ENCODE measurements at places on chromosomes 1 and 21. TPM values are rescaled to one million over a fixed set of nuclear protein-coding genes. Genes with fewer than 3 reads are reported as not detected.
A peak's percentile ranks its signal among the peaks of the same experiment; 100 is the strongest.

DNA sequence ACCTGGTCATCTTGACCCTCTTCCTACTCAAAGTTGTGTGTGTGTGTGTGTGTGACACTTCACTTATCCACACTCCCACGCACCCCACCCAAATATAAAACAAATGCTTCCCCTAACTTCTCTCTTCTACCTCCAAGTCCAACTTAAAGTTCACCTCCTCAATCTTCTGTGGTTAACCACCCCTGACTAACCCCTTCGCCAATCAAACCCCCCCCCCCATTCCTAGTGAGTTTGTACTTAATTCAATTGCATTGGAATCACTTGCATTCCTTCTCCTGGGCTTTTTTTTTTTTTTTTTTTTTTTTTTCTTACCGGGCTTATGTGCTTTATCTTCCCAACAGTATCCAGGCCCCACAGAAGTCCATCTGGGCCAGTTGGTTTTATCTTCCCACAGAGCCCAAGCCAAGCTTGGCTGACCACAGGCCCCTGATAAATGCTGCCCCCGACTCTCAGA lies 78.4 kb downstream of the CD58 start:
- DNase-seq: peak; percentile 76

Gene DAB1
- total RNA-seq: not detected

DNA sequence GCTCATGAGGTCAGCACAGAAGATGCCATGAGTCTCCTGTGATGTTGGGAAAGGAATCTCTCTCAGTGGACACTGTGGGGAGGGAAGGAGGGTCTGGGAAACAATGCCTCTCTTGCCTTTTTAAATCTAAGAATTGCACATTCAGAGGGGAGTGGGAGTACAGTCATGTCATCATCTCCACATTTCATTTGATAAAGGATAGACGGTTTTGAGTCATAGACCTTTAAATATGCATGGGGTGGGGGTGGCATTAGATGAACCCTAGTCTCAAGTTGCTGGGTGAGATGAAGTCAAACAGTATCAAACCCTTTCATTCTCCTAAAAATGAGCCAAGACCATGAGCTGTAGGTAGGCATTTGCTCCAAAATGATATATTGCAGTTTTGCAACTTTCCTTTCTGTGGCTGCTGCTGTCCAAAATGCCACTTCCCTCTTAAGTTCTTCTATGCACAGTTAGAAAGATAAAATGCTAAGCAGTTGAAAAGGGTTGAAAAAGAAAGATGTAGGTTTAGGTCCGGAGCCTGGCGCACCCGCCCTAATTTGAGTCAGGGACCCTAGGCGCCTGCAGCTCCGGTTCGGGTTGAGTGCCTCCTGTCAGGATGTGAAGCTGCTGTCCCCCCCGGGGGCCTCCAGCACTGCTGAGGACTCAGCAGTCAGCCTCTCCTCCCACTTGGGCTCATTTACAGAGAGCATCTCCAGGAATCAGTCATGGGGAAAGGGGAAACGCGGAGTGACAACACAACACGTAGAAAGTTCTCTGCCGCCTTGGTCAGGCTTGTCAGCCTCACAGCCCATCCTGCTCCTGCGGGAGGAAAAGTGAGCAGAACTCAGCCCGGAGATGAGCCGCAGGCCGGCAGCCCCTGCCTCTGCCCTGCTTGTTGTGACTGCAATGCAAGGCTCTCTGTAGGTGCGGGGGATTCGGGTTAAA lies 479.3 kb upstream of the RUNX1 start:
- peak; percentile 24 for DNase-seq

Gene C21orf58
- 29.1 TPM for total RNA-seq

DNA sequence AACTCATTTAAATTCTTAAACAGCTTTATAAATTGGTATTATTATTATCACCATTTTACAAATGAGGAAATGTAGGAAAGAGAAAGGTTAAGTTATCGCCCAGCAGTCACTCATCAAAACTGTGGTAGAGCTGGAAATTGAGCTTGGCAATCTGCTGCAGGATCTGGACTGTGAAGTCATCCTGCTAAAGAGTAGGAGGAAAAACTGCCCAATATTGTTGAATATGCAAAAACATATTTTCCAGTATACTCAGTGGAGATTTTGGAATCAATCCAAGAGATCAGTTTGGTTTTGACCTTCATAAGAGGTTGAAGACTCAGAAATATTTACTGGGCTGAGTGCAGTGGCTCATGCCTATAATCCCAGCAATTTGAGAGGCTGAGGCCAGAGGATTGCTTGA lies 16.9 kb upstream of the RC3H1 start:
- DNase-seq: no peak

DNA sequence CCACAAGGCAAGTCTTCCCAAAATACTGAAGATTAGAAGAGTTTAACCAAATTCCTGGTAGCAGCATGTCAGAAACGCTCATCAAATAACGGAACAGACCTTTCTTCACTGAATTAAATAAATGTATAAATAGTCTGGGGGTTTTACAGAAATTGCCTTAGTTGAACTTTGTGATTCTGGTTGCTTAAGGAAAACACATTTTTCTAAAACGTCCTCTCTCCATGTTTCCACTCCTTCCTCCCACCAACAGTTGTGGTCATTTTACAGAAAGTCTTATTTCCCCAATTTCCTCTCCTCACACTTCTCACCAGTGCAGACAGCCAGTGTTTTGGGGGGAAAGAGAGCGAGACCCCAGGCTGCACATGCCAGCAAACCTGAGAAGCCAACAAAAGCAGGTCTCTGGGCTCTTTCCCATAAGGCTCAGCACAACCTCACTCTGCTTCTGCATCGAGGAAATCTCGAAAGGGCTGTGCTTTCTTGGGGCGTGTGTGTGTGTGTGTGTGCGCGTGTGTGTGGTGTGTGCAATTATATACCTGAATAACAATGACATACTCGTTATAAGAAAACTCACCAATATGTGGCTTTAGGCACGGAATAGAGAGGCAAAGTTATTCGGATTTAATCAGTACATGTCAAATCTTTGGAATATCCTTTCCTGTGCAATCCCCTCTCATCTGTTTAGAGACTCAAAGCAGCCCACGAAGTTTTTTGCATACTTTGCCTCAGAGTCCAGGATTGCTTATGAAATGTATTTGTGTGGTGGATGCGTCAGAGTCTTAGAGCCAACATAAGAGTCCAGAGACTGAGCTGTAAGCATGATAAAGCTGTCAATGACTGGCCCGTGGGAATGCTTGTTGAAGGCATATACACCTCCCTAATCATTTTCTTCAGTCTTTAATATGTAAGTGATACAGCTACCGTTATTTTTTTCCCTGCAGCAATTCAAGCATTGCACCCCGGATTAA lies 2.0 kb downstream of the KCNJ15 start:
- no peak for DNase-seq

- DNase-seq: no peak
These were observed 41.7 kb downstream of the PSMG1 start for GRCh38 chr21:39141502-39141901.

DNA sequence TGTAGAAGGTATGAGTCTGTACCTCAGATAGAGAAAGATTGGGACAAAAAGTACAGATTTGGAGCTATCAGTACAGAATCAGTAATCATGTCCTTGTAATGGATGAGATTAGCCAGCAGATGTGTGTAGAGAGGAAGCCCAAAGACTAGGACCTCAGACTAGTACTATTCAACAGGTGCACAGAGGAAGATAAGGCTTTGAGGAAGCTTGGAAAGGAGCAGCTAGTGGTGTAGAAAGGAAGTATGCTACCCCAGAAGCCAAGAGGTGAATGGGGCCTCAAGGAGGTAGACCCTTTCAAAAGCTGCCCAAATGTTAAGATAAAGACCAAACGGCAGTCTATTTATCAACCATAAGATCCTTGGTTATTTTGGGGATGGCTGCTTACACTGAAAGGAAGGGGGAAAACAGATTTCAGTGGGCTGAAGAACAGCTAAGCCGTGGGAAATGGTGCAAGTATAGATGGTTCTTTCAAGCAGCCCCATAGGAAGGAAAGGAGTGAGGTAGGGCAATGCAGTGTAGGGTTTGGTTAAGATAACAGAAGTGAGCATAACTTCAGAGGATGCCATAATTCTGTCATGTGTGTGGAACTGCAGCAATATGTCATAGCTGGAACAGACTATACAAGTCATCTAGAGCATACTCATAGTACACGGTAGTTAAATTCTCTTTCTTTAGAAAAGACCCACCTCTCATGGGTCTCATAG lies 221.7 kb downstream of the HHIPL2 start:
- DNase-seq: no peak

DNA sequence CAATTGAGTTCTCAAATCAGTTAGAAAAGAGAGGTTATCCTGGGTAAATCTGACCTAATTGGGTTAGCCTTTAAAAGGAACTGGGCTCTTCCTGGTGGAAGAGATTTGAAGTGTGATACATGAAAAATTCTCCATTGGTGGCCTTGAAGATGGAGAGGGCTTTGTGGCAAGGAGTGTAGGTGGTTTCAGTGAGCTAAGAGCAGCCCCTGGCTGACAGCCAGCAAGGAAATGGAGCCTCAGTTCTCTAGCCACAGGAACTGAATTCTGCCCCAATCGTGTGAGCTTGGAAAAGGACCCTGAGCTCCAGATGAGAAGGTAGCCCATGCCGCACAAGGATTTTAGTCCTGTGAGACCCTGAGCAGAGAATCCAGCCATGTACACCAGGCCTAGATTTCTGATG lies 12.7 kb upstream of the HYI start:
- no peak for DNase-seq

Gene CASQ1
- not detected for total RNA-seq

Gene SPRR3
- not detected for total RNA-seq

- DNase-seq: no peak
These were observed 127.0 kb downstream of the NME7 start for GRCh38 chr1:169240449-169241232.

DNA sequence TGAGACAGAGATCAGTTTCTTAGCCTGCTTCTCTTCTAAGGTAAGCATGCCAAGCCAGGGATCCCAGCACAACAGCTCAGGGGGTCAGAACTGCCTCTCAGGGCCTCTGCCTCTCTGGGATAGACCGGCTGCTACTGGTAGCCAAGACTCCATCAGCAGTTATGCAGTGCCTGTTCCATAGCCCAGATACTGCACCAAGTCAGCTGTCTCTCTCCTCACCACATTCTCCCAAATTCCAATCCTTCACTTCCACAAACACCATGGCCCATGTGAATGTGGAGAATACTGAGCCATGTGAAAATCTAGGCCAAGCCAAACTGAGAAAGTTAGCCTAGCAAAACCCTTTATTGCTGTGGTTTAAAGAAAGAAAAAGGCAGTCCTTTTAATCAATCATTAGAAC lies 37.5 kb downstream of the CDC42BPA start:
- DNase-seq: no peak

DNA sequence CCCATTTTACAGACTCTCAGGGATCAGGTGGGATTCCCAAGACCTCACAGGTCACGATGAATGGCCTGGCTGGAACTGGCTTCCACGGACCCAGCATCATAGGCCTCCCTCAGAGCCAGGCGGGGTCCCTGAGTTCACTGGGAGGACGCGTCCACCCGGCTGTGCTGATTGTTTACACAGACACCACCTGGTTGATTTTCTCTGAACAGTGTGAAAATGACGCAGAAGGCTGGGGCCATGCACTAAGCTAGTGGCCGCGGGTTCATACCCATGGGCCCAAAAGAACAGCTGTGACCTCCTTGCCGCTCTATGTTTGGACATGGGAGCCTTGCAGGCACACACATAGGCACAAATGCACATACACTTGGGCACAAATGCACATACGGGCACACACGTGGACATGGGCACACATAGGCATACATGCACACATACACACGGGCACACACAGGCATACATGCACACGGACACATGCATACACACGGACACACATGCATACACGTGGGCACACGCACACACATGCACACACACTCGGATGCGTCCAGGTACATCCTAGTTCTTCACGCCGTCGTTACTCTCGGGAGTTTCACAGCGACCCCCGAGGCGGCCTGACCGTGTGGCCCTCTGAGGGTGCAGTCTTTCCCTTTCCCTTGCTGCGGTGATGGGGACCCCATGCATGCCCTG lies 23.2 kb downstream of the CSTB start:
- no peak for DNase-seq

- peak; percentile 40 for DNase-seq
These were observed 169.9 kb downstream of the LRRC7 start for GRCh38 chr1:69737527-69738185.

Gene CD1B
- total RNA-seq: not detected

Gene GJA9
- not detected for total RNA-seq

GRCh38 chr21:43188181-43188580 lies 19.4 kb downstream of the CRYAA start:
- DNase-seq: no peak

DNA sequence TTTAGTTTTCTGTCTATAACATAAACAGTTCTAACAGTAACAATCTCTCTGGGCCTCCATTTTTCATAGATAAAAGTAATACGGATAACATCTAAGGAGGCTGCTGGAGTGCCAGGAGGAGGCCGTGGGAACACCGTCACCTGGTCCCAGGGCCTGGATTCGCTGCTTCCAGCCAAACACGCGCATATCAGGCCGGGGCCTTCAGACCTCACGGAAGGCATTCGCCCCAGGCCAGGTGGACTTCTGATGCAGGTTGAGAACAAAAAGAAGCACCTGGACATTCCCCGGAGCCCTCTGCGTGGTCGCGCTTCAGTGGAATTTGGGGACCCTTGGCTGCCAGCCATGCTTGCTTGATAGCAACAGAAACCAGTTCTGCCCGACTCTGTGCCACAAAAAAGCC lies 113.1 kb upstream of the GUCA2B start:
- DNase-seq: no peak

Gene RUNX3
- 0.64 TPM for total RNA-seq

DNA sequence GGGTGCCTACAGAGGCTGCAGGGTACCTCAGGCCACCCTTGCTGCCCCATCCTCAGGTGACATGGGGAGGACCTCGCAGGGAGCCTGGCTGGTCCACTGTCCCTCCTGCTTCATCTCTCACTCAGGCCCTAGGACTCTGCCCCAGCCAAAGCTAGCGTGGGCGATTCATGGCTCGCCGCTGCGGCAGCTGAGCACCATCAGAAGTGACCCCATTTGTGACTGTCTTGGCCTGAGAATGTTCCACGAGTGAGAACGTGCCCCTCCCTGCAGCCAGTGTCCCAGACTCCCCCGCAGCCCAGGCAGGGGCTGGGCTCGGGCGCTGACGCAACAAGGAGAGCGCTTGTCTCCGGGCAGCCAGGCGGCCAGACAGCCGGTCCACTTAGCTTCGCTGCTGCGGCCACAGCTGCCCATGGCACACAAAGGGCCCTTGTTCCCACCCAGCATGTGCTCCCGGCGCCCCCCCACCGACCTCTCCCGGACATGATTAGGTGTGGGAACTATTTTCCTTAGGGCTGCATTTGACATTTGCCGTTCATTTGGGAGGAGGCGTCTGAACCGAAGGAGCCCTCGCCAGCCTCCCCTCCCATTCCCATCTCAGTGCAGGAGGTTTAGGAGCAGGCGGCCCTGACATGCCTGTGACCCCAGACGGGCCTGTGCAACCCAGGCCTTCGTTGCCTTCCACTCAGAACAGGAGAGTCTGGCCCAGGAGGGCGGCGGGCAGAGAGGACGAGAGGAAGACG lies 19.3 kb upstream of the POFUT2 start:
- DNase-seq: peak; percentile 73

Gene SH2D1B
- total RNA-seq: 6.3 TPM

Gene C8B
- not detected for total RNA-seq

- DNase-seq: peak; percentile 59
These were observed 102.4 kb upstream of the SERBP1 start for GRCh38 chr1:67532452-67533216.

Data from K562 (cell line).